ENCODE measurements at places on chromosomes 6 and 20. TPM values are rescaled to one million over a fixed set of nuclear protein-coding genes. Genes with fewer than 3 reads are reported as not detected.

The SRSF12 gene
- total RNA-seq, result under 0.01 TPM

The SAMHD1 gene
- total RNA-seq, result 30.4 TPM

DNA sequence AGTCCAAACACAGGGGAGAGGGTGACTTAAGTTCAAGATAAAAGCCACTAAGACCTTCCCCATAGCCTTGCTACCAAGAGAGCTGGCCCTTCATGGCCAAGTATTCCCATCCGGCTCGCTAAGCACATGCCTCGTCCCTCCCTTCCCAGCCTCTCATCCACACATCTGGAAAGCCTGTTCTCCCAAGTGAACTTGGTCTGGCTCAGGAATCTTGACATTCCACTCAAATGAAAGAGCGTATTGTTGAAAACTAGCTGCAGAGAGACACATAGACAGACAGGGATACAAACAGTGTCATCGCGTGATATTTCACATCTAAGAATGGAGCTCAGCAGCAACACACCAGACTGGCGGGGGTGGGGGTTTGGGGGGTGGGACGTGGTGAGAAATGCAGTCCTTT lies 182.8 kb upstream of the FOXQ1 start:
- peak overlapping the region; percentile 63 for H3K27ac ChIP-seq
- H3K4me1 ChIP-seq, result peaks cover 20% of the 10 kb centered on the region
- no peak overlapping the region for H3K4me3 ChIP-seq
- no peaks in the 10 kb centered on the region for H3K36me3 ChIP-seq
- no peaks in the 10 kb centered on the region for H3K27me3 ChIP-seq
- DNase-seq, result peak; percentile 75

- H3K27me3 ChIP-seq, result no peaks in the 10 kb centered on the region
- H3K36me3 ChIP-seq, result no peaks in the 10 kb centered on the region
- no peak overlapping the region for H3K4me3 ChIP-seq
- DNase-seq, result no peak
Measured at GRCh38 chr6:159602431-159603041, 90.5 kb downstream of the SOD2 start.

DNA sequence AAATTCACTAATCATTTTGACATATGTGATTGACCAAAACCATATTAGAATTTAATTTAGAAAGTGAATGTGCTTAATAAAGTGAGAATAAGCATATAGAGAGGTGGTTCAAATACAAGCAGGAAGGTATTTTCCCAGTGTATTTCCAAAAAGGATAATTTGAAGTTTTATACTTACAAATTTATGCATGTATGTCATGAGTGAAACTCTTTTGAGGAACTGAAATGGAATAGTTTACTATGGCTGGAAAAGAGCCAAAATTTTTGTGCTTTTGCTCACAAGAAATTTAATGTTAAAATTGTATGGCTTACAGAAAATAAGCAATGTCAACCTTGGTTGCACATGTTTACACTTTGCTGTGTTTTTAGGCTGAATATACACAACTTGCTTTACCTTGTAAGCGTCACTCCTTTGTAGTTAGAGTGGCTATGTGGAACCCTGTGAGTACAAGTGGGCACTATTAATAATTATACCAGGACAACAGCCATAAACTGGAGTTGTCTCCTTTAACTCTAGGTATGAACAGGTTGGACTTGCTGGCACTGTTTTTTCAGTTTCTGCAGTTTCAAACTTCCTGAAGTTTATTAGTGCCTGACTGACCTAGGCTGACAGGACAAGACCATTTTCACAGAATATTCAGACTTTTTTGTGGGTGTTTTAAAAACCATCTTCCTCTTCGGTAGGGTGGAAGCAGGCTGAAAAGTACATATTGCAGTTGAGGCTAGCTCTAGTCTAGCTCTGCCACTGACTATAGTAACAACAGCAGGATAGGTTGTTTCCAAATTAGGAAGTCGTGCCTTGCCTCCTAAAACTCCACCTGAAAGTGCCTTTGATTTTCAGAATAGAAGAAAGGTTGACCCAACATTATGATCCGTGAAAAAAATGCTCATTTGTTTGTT lies 6.0 kb downstream of the AFDN start:
- H3K36me3 ChIP-seq, result no peaks in the 10 kb centered on the region
- no peak overlapping the region for H3K4me3 ChIP-seq
- DNase-seq, result no peak
- H3K4me1 ChIP-seq, result peaks cover 6% of the 10 kb centered on the region
- H3K27me3 ChIP-seq, result no peaks in the 10 kb centered on the region

The SLC16A10 gene
- total RNA-seq, result not detected

GRCh38 chr6:149373511-149373910 lies 26.6 kb upstream of the SUMO4 start:
- DNase-seq, result no peak
- no peak overlapping the region for H3K4me3 ChIP-seq
- no peaks in the 10 kb centered on the region for H3K4me1 ChIP-seq
- H3K27ac ChIP-seq, result no peak overlapping the region
- no peaks in the 10 kb centered on the region for H3K27me3 ChIP-seq

DNA sequence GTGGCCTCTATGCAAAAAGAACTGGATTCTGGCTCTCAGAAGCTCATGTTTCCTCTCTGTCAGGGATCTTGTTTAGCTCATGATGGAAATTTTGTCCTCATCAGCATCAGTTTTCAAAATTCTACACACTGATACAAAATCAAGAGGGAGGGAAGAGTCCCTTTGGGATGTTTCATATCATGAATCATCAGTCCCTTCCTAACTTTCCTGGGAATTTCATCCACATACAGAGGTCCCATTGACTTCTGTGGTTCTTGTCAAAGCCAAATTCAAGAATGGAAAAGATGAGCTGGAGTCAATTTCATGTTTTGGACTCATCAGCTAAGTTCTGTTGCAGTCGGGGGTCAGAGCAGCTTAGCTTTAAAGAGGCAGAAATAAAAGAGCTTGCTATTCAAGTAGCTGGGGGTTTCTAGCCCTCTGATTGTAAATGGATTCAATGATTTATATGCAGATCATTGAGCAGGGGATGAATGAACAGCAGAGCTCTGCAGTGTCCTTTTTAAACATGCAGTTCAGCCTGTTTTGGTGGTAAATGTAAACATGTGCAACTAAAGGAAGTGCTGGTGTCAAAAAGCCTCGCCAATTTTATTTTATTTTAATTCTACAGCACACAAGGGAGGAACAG lies 21.3 kb upstream of the TMEM14A start:
- DNase-seq, result no peak
- peak overlapping the region; percentile 26 for H3K27ac ChIP-seq
- no peaks in the 10 kb centered on the region for H3K36me3 ChIP-seq
- no peaks in the 10 kb centered on the region for H3K27me3 ChIP-seq
- no peak overlapping the region for H3K4me3 ChIP-seq

DNA sequence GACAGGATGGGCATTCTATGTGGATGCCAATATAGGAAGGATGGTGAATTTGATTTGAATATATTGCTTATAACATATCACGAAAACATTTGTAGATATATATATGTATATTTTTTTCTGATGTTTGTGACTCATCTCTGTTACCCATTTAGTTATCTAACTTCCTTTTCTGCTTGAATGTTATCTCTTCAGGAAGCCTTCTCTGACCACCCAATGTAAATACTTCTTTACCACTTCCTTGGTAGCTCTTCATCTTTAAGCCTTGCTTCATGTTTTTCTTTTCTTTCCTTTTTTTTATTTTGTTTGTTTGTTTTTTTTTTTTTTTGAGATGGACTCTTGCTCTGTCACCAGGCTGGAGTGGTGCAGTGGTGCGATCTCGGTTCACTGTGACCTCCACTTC lies 260.5 kb upstream of the EPHA7 start:
- no peaks in the 10 kb centered on the region for H3K36me3 ChIP-seq
- no peak overlapping the region for H3K4me3 ChIP-seq
- H3K27ac ChIP-seq, result no peak overlapping the region
- H3K4me1 ChIP-seq, result no peaks in the 10 kb centered on the region
- DNase-seq, result no peak

DNA sequence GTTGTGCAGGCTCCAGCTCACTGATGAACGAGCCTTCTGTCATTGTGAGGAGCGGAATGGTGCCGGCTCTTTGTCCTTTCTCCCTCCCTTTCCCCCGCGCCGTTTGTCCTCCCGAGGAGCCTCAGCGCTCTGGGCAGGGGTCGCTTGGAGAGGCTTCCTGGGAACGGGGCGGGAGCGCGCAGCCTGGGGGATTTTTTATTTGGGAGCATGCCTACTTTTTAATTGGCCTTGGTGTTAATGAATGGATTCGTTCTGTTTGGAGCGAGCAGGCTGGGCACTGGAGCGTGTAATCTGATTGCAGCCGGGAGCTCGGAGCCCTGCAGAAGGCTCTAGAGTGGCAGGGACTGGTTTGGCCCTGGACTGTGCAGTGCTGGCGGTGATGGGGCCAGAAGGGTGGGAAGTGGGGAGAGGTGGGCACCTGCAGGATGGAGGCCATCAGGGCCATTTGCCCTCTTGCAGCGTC lies 118.8 kb downstream of the CDH4 start:
- no peaks in the 10 kb centered on the region for H3K36me3 ChIP-seq
- H3K27me3 ChIP-seq, result no peaks in the 10 kb centered on the region
- no peak overlapping the region for H3K4me3 ChIP-seq
- H3K27ac ChIP-seq, result no peak overlapping the region

- H3K27me3 ChIP-seq, result no peaks in the 10 kb centered on the region
- H3K4me3 ChIP-seq, result no peak overlapping the region
- H3K36me3 ChIP-seq, result no peaks in the 10 kb centered on the region
- no peak overlapping the region for H3K27ac ChIP-seq
- no peaks in the 10 kb centered on the region for H3K4me1 ChIP-seq
Measured at GRCh38 chr6:122511193-122511924, 39.8 kb upstream of the SERINC1 start.

The CDSN gene
- not detected for total RNA-seq

- no peaks in the 10 kb centered on the region for H3K4me1 ChIP-seq
- DNase-seq, result no peak
- no peaks in the 10 kb centered on the region for H3K36me3 ChIP-seq
- no peaks in the 10 kb centered on the region for H3K27me3 ChIP-seq
- H3K27ac ChIP-seq, result no peak overlapping the region
Measured at GRCh38 chr20:6575912-6576401, 191.5 kb upstream of the BMP2 start.

DNA sequence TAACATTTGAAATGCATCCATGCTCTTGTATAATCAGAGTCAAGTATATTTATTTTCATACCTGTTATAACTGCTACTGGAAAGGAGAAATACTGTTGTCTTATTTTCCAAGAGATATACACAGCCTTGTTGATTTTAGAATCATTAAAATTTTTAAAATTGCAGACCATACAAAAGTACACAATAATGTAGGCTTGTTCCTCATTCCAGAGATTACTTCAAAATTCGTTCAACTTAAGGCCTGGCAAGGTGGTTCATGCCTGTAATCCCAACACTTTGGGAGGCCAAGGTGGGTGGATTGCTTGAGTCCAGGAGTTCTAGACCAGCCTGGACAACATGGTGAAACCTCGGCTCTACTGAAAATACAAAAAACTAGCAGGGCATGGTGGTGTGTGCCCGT lies 6.1 kb downstream of the RNF114 start:
- no peaks in the 10 kb centered on the region for H3K27me3 ChIP-seq
- peaks cover 18% of the 10 kb centered on the region for H3K4me1 ChIP-seq
- no peak overlapping the region for H3K4me3 ChIP-seq

DNA sequence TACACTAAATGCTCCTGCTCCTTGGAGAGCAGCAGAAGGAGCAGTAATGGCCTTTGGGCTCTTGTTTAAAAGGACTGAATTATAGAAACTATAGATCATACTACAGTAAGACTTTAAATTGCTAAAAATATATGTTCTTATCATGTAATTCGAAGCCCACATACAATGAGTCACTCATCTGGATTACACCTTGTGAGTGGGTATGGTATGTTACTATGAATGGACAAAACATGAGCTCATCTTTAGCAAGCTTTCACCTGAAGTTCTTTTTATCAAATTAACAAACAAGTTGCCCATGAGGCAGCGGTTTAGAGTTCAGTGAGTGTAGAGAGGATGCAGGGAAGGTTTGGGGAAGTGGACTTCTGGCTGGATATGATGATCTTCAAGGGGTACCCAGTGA lies 114.4 kb upstream of the CCN2 start:
- no peak for DNase-seq
- H3K4me1 ChIP-seq, result peaks cover 34% of the 10 kb centered on the region
- no peaks in the 10 kb centered on the region for H3K27me3 ChIP-seq
- H3K4me3 ChIP-seq, result no peak overlapping the region
- H3K36me3 ChIP-seq, result no peaks in the 10 kb centered on the region

- H3K27me3 ChIP-seq, result no peaks in the 10 kb centered on the region
- H3K27ac ChIP-seq, result no peak overlapping the region
- no peaks in the 10 kb centered on the region for H3K36me3 ChIP-seq
- no peaks in the 10 kb centered on the region for H3K4me1 ChIP-seq
- peak; percentile 80 for DNase-seq
- peak overlapping the region; percentile 22 for H3K4me3 ChIP-seq
Measured at GRCh38 chr20:30811885-30812671, 445.4 kb upstream of the DEFB115 start.

DNA sequence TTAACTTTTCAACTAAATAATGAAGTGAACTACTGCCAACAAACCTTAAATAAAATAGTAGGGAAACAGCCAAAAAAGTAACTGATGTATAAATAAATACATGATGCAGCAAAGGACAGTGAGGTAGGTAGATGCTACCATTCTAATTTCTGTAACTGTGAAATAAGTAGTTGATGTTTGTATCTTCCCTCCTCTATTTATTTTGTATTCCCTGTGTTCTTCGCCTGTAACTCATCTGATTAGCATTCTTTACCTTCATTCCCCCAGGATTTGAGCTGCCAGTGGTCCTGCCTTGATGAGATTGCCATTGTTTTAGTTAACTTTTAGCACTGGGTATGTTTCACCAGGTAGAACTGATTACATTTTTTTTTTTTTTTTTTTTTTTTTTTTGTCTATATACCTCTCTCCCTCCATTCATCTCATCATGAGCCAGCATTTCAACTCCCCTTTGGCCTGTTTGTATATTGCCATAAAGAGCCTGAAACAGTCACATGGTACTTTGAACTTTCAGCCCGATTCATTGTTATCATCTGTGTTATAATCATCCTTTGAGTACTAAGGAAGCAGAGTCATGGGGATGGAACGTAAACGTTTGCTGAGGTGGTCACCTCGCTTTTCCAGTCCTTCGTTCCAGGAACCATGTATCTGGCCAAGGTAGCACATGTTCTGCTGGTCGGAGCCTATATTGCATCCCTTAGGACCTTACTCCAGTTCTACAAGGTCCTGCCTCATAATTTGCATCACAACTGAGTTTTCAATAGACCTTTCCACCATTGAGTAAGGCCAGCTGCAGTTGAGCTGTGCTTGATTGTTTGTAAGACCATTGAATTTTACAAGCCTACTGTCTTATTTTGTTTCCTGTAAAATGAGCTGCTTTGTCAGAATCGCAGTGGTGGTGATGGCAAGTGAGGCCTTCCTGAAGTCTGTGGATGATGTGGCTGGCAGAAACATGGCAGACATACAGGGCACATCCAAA lies 107.6 kb downstream of the JAG1 start:
- peaks cover 12% of the 10 kb centered on the region for H3K4me1 ChIP-seq
- peak overlapping the region; percentile 12 for H3K27ac ChIP-seq
- H3K4me3 ChIP-seq, result no peak overlapping the region
- no peaks in the 10 kb centered on the region for H3K36me3 ChIP-seq

DNA sequence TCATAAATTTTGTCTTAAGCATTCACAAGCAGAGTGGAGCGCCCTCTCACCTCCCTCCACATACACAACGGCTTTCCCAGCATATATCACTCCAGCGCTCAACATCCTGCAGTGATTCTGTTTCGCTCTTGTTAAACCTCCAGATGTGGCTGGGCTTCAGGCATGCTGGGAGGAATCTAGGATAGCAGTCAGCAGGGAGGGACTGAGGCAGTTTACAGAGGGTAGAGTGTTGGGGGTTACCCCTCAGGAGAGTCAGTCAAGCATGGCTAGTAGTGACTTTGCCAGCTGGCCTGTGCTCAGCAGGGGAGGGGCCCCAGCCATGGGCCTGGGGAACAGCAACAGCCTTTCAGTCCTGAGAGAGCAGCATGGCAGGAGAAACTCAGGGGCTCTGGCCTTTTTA lies 161.4 kb upstream of the FLRT3 start:
- H3K4me3 ChIP-seq, result no peak overlapping the region
- H3K27ac ChIP-seq, result no peak overlapping the region
- H3K36me3 ChIP-seq, result no peaks in the 10 kb centered on the region
- no peak for DNase-seq

All from osteoblast (primary cell).